Mammary epithelial cell (primary cell): ENCODE measurements at places on chromosomes 3 and 15.

GRCh38 chr3:59460068-59460467, 410.2 kb upstream of the CFAP20DC start:
- no peak for DNase-seq

DNA sequence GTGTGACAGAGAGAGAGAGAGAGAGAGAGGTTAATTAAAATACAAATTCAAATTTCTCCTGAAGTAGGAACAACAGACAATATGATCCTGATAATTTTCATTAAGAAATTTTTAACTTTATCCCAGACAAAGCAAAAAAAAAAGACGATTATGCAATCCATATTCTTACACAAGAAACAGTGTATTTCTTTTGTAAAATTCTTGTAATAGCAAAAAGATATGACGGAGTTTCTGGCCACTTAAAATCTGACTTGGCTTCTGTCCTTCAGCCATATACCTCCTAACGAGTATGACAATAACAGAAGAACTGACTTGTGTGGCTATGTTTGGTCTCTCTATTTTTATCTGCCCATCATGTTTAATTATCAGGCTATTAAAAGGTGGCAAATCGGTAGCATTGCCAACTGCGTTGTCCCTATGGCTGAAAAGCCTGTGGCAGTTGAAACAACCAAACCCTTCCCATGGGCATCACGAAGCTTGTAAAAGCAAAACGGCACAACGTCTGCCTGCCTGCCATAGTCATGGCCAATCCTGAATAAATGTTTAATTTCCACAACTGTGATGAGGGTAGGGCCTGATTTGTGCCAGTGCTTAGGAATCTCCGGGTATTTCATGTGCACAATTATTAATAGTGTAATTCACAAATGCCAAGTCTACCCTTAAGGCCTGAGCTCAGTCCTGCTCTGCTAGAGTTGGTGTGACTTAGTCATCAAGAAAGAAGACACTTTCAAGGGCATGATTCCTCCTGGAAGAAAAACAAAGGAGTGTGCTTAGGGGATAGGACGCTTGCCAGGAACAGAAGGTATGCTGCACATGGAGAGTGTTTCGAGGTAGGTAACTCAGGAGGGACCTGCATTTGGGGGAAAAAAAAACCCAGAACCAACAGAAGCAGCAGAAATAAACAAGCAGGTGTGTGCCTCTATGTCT, 1090.2 kb downstream of the FHIT start:
- DNase-seq = no peak

DNA sequence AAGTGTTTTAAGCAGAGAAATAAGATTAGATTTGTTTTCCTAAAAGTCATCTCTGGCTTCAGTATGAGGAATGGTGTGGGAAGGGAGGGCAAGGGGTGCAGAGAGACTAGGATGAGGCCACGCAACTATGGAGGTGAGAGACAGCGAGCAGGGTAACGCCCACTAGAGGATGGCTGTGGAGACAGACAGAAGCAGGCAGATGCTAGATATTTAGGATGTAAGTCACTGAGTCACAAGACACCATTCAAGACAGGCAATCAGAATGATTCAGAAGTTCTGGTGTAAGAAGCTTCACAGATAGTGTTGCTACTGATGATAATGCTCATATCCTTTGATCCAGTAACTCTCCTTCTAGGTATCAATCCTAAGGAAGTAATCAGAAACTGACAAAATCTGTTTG, 19.1 kb downstream of the HSPBAP1 start:
- peak; percentile 40 for DNase-seq

GRCh38 chr15:88804257-88804656, 1.0 kb downstream of the ACAN start:
- no peak for DNase-seq

DNA sequence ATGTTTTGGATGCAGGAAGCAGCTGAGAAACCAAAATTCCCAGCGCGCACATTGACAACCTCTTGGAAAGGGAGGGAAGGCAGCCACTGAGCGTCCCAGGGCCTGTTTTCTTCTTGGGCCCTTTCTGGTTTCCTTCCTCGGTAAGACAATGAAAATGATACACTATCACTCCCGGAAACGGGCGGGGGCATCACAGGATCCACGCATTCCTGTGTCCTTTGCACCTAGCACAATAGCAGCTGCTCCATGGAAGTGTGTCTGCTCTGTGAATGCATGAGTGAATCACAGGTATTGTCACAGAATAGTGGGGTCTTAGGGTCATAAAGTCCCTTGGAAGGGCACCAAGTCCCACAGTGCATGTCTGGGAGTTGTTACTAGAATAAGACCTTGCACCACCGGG, 6.3 kb upstream of the ITPKA start:
- no peak for DNase-seq

- DNase-seq = peak; percentile 7
These were observed 38.9 kb downstream of the ABI3BP start for GRCh38 chr3:100954199-100954935.

- peak; percentile 98 for DNase-seq
These were observed 54.8 kb downstream of the MAGEF1 start for GRCh38 chr3:184656829-184657681.

DNA sequence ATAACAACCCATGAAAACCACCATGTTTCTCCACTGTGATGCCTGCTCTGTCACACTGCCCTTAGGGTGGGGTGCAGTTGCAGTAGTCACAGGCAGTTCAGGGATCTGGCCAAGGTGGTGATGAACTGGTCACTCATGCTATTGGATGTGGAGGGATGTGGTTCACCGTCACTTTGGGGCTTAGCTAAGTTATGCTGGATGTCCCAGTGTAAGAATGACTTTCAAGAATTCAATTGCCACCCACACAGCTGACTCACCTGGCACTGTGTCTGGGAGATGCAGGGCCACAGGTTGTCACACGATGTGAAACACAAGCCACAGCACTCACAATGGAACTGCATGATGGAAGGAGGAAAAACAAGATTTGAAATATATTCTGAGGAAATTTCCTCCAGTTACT, 146.1 kb upstream of the CTNNB1 start:
- peak; percentile 40 for DNase-seq

- no peak for DNase-seq
These were observed 15.5 kb downstream of the GREM1 start for GRCh38 chr15:32733281-32733680.

GRCh38 chr3:72453706-72454105, 394.5 kb downstream of the SHQ1 start:
- DNase-seq = no peak

- no peak for DNase-seq
These were observed 580.8 kb upstream of the ALCAM start for GRCh38 chr3:104785947-104786346.

- DNase-seq = peak; percentile 91
These were observed 40.6 kb downstream of the ADIPOQ start for GRCh38 chr3:186882881-186883685.

GRCh38 chr15:27121672-27122071, 150.7 kb downstream of the GABRG3 start:
- no peak for DNase-seq
